Amygdala (tissue), 56 donors: ENCODE measurements at places on chromosomes 2 and 18.

- no peak for DNase-seq
Measured at GRCh38 chr2:171394164-171394740, 39.5 kb downstream of the METTL8 start.

DNA sequence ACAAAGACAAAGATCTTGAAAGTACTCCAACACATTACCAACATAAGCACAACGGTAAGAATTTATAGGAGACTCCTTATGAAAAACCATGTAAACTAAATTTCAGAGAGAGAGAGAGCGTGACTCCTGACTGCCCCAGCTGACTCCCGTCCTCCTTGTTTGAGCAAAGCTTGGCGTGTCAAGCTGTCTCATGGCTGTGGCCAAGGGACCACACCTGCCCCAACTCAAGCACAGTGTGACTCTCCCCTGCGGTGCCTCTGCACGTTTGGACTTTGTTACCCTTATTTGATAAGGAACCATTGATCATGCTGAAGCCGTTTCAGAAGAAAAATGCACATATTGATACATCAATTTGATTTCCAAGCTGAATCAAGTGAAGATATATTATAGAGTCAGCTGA, 124.8 kb downstream of the COL6A3 start:
- no peak for DNase-seq

GRCh38 chr2:54685263-54685775, 38.1 kb upstream of the EML6 start:
- no peak for DNase-seq

- no peak for DNase-seq
Measured at GRCh38 chr18:32771169-32771751, 1.6 kb downstream of the KLHL14 start.

GRCh38 chr2:43576981-43577892, 18.6 kb downstream of the THADA start:
- no peak for DNase-seq

- no peak for DNase-seq
Measured at GRCh38 chr18:65093346-65093745, 657.5 kb upstream of the CDH7 start.

DNA sequence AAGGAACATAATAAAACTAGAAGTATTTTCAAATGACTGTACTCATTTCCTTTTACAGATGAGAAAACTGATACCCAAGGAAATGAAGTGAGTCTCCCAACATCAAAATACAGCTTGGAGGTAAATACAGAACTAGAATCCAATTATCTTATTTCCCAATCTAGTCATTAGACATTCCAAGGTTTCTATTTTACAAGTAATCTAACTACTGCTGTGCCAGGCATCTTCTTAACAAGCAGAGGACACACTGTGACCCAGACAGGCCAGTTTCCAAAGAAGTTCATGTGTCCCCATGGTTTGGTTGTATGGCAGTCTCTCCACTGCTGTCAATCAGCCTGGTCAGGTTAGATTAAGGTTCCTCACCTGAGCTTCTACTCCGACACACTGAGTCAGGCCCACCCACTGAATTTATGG, 143.5 kb downstream of the THADA start:
- DNase-seq: no peak

DNA sequence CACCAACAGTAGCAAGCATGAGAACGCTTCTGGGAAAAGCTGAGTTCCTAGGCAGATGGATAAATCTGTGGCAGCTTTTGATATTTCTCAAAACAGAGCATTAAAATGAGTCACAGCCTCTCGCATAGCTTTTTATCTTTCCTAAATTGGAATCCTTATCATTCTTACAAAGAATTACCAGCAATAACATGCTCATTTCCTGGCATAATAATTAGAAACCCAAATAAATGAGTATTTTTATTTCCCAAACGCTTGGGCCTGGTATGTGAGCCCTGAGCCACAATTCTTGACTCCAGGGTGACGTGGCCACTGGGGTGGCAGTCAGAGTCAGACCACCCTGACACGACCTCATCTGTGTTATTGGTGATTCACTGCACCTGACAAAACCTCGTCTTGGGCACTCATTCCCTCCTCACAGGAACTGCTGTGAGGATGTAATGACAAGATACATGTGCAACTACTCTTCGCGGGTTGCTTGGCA, 210.7 kb downstream of the ARL4C start:
- DNase-seq: no peak

DNA sequence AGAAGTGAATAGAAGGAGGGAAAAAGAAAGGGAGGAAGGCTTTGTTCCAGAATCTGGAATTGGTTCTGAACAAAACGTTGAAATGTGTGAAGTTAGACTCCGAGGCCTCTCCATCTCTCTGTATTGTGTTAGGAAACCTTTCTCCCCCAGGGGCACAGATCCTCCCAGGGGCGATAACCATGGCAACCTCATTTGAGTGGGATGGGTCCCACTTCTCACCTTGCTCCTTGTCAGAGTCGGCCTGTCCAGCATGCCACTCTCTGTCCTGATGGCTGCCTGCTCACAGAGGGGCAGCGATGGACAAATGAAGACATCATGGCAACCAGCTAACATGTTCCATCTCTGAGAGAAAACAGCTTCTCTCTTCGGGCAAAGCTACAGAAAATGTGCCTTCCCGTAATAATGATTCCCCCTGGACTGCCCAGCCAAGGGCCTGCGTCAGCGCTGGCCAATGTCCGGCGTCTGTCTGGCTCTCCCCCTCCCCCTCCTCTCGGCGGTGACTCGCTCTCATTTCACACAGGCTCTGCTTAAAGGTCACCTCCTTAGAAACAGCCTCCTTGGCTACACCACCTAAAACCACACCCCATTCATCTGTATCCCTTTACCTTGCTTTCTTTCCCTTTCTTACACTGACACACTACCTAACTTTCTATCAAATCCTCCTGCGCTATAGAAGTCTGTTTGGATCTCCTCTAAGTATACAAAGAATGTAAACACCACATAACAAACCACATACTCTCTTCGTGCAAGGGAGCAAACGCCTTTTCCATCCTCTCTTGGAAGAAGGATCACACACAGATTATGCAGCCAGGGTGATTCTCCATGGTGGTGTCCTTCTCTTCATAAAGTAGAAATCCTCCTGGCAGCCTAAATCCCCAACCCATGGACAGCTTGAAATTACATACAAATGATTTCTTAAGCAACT, 32.1 kb upstream of the TTC39C start:
- no peak for DNase-seq

DNA sequence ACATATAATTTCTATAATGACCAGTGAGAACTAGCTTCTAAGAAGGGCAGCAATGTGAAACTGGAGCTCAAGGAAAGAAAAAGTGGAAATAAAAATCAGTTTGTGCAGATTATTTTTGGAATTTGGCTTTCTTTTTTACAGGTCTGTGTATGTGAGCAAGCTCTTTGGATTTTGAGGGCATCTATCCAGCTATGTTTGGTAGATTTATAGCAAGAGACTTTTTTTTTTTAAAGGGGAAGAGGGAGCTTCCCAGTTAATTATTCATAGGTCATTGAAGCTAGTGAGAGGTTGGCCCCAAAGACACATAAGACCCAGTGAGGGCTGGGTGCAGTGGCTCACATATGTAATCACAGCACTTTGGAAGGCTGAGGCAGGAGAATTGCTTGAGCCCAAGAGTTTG, 24.0 kb upstream of the COLEC12 start:
- DNase-seq: no peak

DNA sequence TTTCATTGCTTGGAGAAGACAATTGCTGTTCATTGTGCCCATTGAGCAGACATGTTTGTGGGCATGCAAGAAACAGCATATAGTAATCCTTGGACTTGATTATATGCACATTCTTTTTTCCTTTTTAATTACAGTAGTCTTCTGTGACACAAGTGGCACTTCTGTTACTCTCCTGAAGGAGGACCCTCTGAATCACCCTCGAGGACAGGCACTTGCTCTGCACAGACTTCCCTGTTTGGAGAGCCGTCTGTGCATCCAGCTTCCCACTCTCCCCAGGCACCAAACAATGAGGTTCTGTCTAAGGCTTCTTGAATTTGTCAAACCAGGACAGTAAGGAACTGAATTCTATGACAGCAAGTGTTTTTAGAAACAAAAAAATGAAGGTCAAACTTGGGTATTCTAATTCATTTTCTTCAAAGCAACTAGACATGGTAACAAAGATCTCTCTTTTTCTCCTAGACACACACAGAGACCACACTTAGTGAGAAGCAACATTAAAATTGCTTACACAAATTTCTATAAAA, 844.6 kb upstream of the ID2 start:
- DNase-seq: no peak

DNA sequence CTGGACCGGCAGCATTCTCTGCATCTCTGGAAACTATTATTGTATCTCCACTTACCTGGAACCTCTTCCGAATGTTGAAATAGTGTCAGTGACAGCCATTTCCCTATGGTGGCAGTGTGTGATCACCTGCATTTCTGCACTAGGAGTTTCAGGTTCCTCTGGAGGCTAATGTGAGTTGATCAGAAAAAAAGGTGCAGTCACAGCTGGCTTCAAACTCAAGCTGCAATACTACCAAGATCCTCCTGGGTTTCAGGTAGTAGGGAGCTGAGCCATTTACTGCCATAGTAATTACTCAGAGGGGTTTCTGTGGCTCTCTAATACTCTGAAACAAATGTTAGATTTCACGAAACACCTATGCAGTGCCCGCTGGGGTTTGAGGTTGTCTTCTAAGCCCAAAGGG, 183.5 kb upstream of the OSR1 start:
- DNase-seq: no peak

DNA sequence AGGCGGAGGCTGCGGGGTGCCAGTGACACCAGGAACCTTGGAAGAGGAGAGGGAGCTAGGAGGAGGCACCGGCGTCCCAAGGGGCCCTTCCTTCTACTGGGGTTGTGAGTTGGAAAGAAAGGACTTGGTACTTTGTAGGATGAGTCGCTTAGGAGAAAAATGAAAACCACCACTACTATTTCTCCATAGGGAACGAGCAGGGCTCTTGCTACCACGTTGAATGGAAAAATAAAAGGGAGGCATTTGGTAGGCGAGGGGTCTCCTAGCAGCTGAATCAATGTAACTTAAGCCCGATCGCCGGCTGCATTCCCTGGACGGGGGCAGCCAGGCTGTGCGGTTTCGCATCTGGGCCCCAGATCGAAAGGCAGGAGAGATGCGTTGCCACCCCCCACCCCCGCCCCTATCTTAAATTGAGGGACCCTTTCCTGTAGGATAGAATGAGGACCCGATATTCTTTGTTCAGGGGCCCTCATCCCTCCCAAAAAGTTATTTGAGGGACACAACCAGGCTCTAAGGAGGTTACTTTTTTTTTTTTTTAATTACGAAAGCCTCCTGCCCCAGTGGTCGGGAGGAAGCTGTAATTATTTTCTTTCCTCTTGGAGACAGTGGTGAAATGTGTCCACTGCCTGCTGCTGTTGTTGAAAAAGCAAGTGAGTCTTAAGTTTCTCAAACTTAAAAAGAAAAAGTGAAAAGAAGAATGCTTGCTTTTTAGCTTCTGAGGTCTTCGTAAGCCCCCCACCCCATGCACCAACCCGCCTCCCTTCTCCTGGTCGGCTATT, 1.3 kb downstream of the IGFBP2 start:
- DNase-seq: no peak

GRCh38 chr18:44917216-44918141, 236.8 kb downstream of the SETBP1 start:
- no peak for DNase-seq

DNA sequence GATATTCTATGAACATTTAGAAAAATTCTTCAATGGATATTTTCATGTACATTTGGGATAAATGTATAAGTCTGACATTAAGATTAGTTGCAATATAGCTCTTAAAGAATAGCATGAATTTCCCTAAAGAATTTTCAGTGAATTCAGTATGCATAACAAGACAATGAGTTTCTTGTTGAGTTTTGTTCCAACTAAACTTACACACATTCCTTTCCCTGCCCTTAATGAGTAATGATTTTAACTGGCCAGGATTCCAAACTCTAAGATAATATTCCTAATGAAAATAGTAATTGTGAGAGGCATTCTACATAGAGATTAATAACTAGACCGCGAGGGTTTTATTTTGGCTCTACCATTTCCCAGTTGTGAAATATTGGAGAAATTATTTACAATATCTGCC, 390.3 kb upstream of the GALNT5 start:
- DNase-seq: no peak

DNA sequence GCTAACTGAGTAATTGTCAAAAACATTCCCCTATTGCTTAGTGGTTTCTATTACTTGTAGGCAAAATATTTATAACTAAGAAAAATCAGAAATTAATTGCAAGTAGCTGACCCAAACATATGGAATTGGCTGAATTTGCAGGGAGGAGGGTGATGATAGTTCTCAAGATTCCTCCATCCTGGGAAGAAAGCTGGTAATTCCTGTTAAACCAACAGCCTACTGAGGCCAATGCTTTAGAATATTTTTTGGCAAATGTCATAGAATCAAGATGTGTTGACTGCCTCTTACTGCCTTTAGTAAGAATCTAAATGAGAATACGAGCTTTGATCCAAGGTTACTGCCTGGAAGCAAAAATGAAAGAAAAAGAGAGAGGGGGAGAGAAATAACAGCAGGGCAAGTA, 120.0 kb downstream of the COL6A3 start:
- no peak for DNase-seq

GRCh38 chr2:55901322-55901721, 22.3 kb downstream of the EFEMP1 start:
- no peak for DNase-seq

DNA sequence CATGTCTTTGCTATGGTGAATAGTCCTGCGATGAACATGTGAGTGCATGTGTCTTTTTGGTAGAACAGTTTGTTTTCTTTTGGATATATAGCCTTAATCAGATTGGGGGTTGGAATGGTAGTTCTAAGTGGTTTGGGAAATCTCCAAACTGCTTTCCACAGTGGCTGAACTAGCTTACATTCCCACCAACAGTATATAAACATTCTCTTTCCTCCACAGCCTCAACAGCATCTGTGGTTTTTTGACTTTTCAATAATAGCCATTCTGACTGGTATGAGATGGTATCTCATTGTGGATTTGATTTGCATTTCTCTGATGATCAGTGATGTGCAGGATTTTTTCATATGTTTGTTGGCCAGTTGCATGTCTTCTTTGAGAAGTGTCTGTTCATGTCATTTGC, 112.2 kb upstream of the SESTD1 start:
- DNase-seq: no peak

GRCh38 chr2:217412721-217413120, 552.9 kb upstream of the TNP1 start:
- DNase-seq: no peak

DNA sequence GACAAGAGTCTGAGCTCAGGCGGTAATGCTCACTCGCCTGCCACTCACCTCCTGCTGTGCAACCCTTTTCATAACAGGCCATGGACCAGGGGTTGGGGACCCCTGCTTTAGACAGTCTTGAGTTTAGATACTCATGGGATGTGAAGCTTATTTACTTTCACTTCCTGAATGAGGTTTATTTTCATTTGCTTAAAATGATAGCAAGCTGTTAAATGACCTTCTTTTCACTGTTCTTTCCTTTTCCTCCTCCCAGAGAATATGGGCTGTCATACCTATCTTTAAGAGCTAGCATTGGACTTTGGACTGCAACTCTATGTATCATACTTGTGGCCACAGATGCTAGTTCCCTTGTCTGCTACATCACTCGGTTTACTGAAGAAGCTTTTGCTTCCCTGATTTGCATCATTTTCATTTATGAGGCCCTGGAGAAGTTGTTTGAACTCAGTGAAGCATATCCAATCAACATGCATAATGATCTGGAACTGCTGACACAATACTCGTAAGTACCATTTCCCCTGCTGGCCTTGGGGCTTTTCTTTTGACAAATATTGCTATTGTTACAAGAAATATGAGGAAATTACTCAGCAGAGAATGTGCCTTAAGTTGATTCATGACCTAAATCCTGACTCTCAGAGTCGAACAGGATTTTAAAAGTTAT, 168.5 kb downstream of the DPP4 start:
- no peak for DNase-seq

- DNase-seq: no peak
Measured at GRCh38 chr18:3758531-3758930, 308.6 kb downstream of the TGIF1 start.
